Activated CD4-positive, alpha-beta T cell treated with anti-CD3 and anti-CD28 coated beads for 48 hours (primary cell): ENCODE measurements at places on chromosomes 4 and X.

DNA sequence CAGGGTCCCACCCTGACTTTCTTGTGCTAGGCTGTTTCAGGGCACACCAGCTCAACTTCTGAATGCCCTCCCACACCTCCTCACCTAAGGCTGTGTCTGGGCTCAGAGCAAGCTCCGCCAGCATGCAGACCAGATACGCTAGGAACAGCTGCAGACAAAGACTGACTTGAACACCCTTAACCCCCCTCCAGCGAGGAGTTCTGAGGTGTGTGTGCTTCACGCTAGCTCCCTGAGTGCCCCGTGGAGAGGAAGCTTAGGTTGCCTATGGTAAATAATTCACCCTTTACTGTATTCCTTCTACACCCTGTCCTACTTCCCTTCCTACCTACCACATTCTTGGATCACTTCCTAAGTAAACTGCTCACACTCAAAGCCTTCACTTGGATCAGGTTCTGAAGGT is 115.0 kb downstream of the VCX3B start:
- no peak for DNase-seq

GRCh38 chrX:68114573-68115129 is 318.6 kb downstream of the OPHN1 start:
- DNase-seq = no peak

GRCh38 chr4:125432078-125432477 is 117.3 kb downstream of the FAT4 start:
- DNase-seq = no peak

DNA sequence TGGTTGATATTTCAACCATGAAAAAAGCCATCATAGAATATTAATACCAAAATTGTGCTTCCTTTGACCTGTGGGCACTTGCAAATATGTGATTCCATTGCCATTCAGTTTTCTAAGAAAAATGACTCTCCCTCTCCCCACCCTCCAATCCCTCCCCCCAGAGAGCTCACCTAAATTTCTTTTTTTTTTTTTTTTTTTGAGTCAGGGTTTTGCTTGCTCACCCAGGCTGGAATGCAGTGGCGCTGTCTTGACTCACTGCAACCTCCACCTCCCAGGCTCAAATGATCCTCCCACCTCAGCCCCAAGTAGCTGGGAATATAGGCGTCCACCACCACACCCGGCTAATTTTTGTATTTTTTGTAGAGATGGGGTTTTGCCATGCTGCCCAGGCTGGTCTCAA is 47.0 kb downstream of the SNX25 start:
- no peak for DNase-seq

GRCh38 chrX:46311581-46312120 is 233.6 kb downstream of the ZNF674 start:
- DNase-seq = no peak

DNA sequence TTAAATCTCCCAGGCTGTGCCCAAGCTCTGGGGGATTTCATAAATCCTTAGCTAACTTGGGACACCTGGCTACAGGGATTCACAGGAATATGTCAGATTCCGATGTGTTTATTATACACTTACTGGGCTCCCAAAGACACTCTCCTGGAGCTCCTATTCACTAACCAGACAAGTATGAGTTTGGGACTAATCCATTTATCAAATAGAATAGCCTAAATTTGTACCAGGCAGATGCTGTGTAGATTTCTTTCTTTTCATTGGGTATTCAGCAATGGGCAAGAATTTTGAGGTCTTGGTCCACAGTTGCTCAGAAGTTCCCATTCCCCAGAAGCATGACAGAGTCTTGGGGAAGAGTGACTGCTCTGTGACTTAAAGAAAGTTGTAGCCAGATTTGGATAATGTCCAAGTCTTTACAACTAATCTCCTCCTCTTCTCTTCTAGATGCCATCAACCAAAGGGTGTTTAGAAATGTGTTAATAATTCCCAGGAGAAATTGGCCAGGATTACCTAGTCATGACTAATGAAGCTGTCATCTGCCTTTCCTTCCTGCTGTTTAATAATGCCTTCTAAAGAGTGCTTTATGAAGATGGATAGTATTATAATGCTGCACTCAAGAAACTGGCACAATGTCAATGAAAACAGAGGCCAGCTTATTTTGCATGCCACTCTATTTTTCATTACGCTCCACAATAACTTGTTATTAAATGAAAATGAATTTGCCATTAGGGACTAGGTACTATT is 120.9 kb downstream of the CHIC2 start:
- no peak for DNase-seq

DNA sequence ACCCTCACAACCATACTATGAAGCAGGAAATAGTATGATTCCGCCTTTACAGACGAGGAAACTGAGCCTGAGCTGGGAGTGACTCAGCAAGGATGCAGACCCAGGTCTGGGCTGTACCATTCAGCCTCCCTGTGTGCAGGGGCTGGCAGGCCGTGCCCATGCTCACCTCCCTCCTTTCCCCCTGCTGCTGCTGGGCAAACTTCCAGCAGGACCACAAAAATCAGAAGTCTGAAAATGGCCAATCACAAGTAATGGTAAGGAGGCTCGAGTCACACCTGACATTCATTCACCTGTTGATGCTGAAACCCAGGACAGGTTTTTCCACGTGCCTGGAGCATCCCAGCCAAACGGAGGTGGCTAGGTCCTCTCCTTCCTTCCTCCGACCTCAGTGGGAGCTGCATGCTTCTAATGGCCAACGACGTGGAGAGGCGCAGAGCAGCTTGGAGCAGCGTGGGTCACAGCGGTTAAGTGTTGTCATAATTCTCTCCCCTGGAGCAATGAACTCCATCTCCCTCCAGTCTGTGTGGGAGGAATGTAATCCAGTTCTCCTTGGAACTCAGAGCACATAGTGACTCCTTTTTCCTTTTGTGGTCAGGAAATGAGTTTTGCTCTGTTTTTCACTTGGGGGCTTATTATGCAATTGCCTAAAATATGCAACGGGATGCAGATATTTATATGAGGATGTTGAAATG is 371.7 kb downstream of the BCOR start:
- DNase-seq = no peak

DNA sequence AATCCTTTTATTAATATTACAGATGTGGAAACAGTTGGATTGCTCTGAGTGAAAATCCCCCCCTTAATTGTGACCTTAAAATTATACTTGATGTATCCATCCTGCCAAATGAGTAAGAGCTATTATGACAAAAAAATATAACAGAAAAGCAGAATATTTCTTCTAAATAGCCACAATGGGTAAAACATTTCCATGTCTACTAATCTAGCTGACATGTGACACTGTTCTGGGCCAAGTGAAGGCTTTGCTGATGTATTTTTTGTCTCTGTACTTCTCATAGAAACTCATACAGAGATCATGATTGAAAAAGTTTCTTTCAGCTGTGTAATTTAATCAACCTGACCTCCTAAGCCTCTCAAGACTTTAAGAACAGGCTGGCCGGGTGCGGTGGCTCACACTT is 569.1 kb upstream of the ZFP42 start:
- DNase-seq = no peak
